ENCODE measurements at places on chromosomes 7 and 10.

- DNase-seq: no peak
- H3K4me3 ChIP-seq: no peak overlapping the region
- no peak overlapping the region for H3K27ac ChIP-seq
These were observed 157.6 kb downstream of the GRK5 start for GRCh38 chr10:119364645-119365600.

DNA sequence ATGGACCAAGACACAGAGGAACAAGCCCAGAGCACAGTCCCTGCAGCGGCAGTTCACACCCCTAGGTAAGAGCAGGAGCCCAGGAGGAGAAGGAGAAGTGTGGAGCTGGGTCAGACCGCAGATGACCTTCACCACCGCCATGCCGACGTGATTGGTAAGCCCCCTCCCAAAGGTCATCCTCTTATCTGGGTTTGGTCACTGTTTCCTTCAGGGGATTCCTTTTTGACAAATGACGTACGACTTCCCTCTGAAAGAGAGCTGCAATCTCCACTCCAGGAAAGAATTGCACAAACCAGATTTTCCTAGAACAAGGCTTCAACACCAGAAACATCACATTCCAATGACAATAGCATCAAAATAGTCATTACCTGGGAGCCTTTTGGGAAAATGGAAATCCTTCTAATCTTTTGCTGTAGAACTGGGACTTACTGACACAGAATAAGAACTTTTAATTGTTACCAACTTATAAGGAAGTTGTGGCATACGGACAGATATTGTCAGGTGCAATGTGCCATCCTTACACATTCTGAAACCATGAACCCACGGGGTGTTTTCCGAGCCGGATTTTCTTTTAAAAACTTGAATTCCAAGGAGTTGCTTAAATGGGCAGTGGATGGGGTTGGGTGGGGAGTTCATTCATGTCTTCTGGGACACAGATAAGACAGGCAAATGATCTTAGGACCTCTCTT lies 20.8 kb upstream of the ADAM12 start:
- no peak for DNase-seq
- H3K27me3 ChIP-seq: no peaks in the 10 kb centered on the region
- H3K4me1 ChIP-seq: no peaks in the 10 kb centered on the region

- H3K27ac ChIP-seq: no peak overlapping the region
- H3K27me3 ChIP-seq: peaks cover 7% of the 10 kb centered on the region
- H3K4me3 ChIP-seq: no peak overlapping the region
- H3K4me1 ChIP-seq: no peaks in the 10 kb centered on the region
- no peaks in the 10 kb centered on the region for H3K36me3 ChIP-seq
These were observed 243.9 kb downstream of the REEP3 start for GRCh38 chr10:63765126-63765525.

GRCh38 chr7:51236470-51237132 lies 80.0 kb downstream of the COBL start:
- no peaks in the 10 kb centered on the region for H3K4me1 ChIP-seq
- DNase-seq: no peak
- no peak overlapping the region for H3K4me3 ChIP-seq
- H3K27ac ChIP-seq: no peak overlapping the region
- H3K36me3 ChIP-seq: no peaks in the 10 kb centered on the region

- no peaks in the 10 kb centered on the region for H3K36me3 ChIP-seq
- no peak overlapping the region for H3K4me3 ChIP-seq
- H3K4me1 ChIP-seq: no peaks in the 10 kb centered on the region
- no peak overlapping the region for H3K27ac ChIP-seq
- DNase-seq: no peak
These were observed 22.5 kb upstream of the VIPR2 start for GRCh38 chr7:159167139-159167538.

DNA sequence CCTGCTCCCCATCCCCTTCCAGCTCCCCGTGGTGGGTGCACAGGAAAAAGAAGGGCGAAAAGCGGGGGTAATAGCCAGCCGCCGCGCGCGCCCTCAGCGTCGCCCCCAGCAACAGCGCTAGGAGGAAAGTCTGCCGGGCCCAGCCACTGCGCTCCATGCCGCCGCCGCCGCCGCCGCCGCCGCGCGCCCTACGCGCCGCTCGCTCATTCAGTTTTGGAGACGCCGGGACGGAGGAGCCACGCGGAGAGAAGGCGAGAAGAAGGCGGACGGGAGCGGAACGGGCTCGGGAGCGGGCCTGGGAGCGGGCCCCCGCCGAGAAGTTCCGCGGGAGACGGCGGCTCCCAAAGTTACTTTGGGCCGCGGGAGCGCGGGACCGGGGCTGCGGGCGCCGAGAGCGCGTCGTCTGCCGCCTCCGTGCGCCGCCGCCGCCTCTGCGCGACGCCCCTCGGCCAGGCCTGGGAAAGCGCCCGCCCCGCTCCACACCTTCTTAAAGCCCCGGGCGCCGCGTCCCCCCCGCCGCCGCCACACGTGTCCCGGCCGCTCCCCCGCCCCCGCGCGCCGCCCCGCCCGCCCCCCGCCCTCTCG lies at the start of gene RELN:
TSS of gene RELN (minus strand) at position 459 of the 585 bp plus-strand sequence. CDS start at position 157, 302 bp downstream.
- peaks cover 10% of the 10 kb centered on the region for H3K4me1 ChIP-seq
- H3K27me3 ChIP-seq: peaks cover 55% of the 10 kb centered on the region
- DNase-seq: no peak
- peak within 1 kb of the TSS; percentile 49 for H3K4me3 ChIP-seq
- no peak within 1 kb of the TSS for H3K27ac ChIP-seq

- H3K4me1 ChIP-seq: no peaks in the 10 kb centered on the region
- no peak for DNase-seq
- no peak overlapping the region for H3K4me3 ChIP-seq
- H3K27ac ChIP-seq: no peak overlapping the region
These were observed 27.5 kb downstream of the LMBR1 start for GRCh38 chr7:156865493-156865892.

DNA sequence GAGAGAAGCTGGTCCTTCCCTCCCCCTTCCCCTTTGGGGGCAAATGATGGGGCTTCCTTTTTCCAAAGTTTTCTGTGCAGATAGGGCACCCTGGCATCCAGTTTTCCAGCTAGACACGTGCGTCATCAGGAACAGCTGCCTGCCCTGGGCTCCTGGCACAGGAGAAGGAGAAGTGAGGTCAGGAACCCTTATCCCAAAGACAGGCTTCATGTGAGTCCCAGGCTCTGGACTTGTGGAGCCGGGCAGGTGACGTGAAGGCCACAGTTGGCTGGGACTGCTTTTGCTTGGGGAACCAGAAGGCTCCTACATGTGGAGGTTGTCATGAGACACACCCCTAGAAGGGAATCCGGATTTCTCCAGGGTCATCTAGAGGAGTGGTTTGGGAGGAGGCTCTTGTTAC lies 66.5 kb downstream of the RBM20 start:
- H3K27me3 ChIP-seq: peaks cover 13% of the 10 kb centered on the region
- H3K4me1 ChIP-seq: no peaks in the 10 kb centered on the region
- DNase-seq: no peak
- H3K36me3 ChIP-seq: no peaks in the 10 kb centered on the region
- no peak overlapping the region for H3K4me3 ChIP-seq
- H3K27ac ChIP-seq: no peak overlapping the region

DNA sequence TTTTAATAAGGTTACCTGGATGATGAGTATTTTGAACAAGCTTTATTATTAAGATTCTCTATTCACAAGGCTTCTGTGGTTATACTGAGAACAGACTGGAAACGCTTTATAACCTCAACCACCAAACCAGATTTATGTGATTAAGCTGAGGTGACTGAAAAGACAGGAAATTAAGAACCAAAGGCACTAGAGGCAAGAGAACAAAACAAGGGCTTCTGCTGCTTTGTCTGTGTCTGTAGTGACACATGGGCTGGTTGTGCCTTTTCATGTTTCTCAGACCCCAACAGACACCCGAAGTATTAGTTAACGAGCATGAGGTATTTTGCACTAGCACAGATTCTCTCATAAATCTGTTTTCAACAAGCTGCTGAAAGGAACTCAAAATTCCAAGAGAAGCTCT lies 64.4 kb downstream of the RAPGEF5 start:
- H3K4me1 ChIP-seq: peaks cover 26% of the 10 kb centered on the region
- peaks cover 47% of the 10 kb centered on the region for H3K27me3 ChIP-seq
- no peak overlapping the region for H3K27ac ChIP-seq
- no peaks in the 10 kb centered on the region for H3K36me3 ChIP-seq

- H3K27me3 ChIP-seq: peaks cover 23% of the 10 kb centered on the region
- no peak for DNase-seq
- no peak overlapping the region for H3K27ac ChIP-seq
- H3K4me1 ChIP-seq: no peaks in the 10 kb centered on the region
- no peak overlapping the region for H3K4me3 ChIP-seq
These were observed 45.5 kb downstream of the NRAP start for GRCh38 chr10:113618338-113618737.

GRCh38 chr10:102669206-102670064 lies 25.2 kb downstream of the TRIM8 start:
- H3K4me3 ChIP-seq: no peak overlapping the region
- H3K36me3 ChIP-seq: no peaks in the 10 kb centered on the region
- peaks cover 40% of the 10 kb centered on the region for H3K4me1 ChIP-seq
- no peak for DNase-seq

- H3K27ac ChIP-seq: no peak overlapping the region
- no peak for DNase-seq
- H3K27me3 ChIP-seq: peaks cover 6% of the 10 kb centered on the region
- no peaks in the 10 kb centered on the region for H3K4me1 ChIP-seq
These were observed 401.3 kb downstream of the DNAJB6 start for GRCh38 chr7:157738066-157738460.

DNA sequence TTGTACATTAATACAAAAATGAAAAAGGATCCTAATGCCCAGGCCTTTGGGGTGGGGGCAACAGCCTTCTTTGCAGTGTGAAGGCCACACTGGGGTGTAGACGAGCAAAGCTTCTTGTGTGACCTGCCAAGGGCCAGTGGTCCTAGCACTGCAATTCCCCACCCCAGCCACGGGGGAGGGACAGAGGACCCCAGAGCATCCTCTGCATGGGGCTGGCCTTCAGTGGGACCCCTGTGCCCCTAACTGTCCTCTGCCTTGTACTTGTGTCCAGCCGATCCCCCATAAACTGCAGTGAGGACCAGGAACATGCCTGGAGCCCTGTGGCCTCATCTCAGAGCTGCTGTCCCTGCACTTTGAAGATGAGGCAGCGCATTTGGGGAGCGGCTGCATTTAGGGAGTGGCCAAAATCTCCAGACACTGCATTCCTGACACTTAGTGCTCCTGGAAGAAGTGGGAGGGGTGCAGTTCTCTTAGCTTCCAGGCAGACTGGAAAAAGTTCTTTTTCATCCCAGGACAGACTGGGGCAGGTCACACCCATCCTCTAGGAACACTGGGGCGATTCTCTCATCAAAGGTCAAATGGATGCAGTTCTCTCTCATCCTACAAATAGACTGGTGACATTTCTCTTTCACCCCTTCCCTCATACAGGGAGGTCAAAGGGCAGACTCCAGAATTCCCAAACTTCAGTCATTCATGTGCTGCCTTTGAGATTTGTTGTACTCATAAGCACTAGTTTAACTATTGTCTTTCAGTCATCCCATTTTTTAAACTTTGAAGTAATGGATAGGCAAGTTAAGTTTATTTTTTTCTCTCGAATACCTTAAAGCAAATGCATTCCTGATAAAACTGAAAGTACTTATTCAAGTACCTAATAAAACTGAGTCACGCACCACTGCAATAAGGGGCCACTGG lies 922 bp upstream of the MYO1G start:
- peaks cover 85% of the 10 kb centered on the region for H3K36me3 ChIP-seq
- peak overlapping the region; percentile 98 for H3K27ac ChIP-seq
- DNase-seq: peak; percentile 52

DNA sequence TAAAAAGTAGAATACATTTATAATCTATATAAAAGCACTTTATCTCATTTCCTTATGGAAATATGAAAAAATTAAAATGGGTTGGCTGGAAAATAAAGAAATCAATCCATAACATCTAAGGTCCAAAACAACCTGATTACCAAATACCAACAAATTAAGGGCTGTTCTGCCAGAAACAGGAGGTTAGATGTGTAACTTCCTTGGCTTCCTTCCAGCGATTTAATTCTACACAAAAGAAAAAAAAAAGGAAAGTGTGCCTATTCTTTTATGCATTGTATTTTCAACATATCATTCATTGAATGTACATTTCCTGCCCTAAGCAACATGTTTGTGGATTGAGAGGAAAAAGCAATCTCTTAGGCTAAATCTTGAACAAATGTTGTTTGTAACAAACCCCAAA lies 36.2 kb upstream of the USP6NL start:
- no peak for DNase-seq
- H3K27ac ChIP-seq: no peak overlapping the region
- H3K4me1 ChIP-seq: no peaks in the 10 kb centered on the region
- H3K36me3 ChIP-seq: no peaks in the 10 kb centered on the region
- H3K4me3 ChIP-seq: no peak overlapping the region

DNA sequence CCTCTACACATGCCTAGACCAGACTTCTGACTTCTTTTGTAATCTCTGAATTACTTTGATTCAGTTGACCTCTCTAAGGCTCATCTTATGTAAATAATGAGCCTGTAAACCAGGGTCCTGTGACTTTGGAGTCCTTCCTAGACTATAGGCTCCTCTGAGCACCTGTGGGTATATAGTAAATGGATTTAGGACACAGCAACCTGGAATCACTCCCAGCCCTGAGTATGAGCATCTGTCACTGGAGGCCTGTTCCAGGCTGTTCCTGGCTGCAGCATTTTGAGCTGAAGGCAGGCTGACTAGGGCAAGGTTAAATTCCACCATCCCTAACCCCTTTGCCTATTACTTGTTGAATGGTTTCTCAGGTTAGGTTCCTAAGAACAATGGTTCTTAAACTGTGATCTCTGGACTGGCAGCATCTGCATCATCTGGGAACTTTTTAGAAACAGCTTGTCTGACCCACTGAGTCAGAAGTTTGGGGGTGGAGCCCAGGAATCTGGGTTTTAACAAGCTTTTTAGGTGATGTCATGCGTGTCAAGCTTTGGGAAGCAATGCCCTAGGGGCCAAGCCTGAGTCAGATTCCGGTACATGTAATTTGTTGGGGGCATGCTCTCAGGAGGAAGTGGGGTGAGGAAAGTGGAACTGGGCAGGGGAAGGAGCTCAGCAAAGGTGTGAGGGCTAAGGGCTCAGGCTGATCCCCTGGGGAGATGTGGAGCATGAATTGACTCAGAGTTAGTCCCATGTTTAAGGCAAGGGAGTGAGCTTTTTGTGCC lies 28.2 kb downstream of the MINDY4 start:
- peaks cover 32% of the 10 kb centered on the region for H3K4me1 ChIP-seq
- H3K27ac ChIP-seq: no peak overlapping the region
- DNase-seq: no peak
- H3K27me3 ChIP-seq: no peaks in the 10 kb centered on the region

All from activated CD8-positive, alpha-beta T cell treated with anti-CD3 and anti-CD28 coated beads, Interleukin-2, amount 10 ng/mL, durations not matched to agents 7 days and 5 days (primary cell).